CD4-positive, alpha-beta T cell treated with Interleukin-4 for 1 hour (primary cell): ENCODE measurements at places on chromosomes 3 and 15.

DNA sequence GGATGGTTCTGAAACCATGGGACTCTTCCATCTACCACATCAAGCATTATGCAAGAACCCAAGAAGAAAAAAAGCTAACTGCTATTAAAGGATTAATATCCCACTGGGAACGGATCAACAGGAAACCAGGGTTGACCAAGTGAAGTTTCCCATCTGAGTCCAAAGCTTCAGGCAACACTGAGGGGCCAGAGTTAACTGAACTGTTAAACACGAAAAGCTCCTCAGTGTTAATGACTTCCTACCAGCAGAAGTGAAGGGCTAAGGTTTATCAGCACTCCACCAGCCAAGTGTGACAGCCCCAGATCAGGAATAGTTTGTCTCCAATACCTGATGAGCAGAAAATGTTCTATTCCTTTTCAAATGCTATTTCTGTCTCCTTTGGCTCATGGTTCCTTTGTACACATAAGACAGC is 36.7 kb downstream of the PTPN9 start:
- no peak for DNase-seq

- DNase-seq = no peak
Observed at GRCh38 chr15:83592370-83593040, 61.4 kb upstream of the ADAMTSL3 start.

DNA sequence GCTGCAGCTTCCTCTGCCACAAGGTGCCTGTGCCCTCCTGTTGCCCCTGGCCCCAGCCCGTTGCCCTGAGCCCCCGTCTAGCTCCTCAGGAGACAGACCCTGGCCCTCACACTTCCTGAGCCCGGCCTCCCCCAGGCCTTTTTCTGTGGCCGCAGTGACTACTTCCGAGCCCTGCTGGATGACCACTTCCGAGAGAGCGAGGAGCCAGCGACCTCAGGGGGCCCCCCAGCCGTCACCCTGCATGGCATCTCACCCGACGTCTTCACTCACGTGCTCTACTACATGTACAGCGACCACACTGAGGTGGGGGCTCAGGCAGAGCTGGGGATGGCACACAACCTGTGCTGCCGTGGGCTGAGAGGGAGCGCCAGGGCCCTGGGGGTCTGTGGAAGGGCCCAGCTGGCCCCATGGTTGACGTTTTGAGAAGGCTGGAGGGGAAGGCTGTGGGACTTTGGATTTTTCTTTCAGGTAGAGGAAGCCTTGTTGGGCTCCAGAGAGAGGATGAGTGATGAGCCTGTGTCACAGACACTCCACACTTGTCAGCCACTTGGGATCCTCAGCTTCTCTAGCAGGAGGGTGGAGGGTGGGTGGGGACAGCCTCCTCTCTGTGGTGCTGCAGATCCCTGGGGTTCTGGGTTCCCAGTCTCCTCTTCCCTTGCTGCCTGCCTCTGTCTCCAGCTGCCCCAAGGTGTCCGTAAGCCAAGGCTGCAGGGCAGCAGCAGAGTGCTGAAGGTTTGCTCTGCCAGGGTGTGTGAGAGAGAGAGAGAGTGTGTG is 5.0 kb downstream of the ABTB1 start:
- DNase-seq = peak; percentile 10

GRCh38 chr3:46135475-46135874 is 72.6 kb downstream of the CCR1 start:
- DNase-seq = no peak

GRCh38 chr3:156189927-156190326 is 69.5 kb downstream of the KCNAB1 start:
- DNase-seq = no peak

- no peak for DNase-seq
Observed at GRCh38 chr15:39552556-39552955, 28.3 kb upstream of the THBS1 start.

DNA sequence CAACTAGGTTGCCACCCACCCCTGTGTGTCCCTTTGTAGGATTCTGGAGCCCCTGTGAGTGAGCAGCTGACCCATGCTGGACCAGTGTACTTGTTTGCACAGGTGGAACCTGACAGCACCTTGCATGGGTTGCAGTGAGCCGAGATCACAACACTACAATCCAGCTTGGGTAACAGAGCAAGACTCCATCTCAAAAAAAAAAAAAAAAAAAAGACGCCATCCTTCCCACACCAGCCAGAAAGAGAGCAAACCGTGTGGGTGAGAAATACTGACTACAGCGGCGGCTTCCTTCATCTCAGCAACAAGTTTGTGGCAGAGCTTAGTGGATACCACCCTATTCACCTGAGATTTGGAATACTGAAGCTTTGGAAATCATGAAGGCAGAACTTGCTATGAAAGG is 746 bp upstream of the CD80 start:
- no peak for DNase-seq

GRCh38 chr15:68875377-68876116 is 54.8 kb upstream of the SPESP1 start:
- DNase-seq = peak; percentile 86

DNA sequence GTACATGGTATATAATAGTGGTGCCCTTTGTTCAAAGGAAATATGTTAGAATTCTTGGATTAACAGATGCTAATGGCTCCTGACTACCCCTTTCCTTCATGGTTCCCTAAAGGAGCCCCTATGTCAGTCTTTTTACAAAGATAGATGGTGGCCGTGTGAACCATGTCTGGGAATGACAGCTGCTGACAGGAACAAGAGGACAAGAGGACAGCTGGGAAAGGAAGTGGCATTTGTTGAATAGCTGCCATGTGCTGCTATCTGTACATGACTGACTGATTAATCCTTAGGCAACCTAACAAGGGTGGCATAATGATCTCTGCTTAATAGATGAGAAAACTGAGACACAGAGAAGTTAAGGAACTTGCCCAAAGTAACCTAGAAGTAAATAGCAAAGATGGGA is 321.7 kb downstream of the ZNF621 start:
- no peak for DNase-seq

DNA sequence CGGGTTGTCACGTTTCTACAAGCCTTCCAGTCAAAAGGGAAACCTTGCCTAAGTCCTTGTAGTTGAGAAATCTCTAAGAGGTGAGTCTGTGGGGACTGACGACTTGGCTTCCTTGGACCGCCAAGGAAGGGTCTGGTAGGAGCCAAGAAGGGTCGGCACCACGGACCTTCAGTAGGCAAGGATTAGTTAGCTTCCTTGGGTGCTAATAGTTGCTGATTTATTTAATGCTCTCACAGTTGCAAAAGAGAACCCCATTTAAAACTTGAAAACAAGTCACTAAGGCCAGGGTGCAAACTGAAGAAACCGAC is 361 bp upstream of the LCMT2 start:
- no peak for DNase-seq

GRCh38 chr3:166499636-166500035 is 662.4 kb upstream of the BCHE start:
- DNase-seq = no peak

GRCh38 chr3:148208975-148209374 is 488.7 kb upstream of the AGTR1 start:
- DNase-seq = no peak

GRCh38 chr3:150022381-150023238 is 51.9 kb upstream of the PFN2 start:
- no peak for DNase-seq

- DNase-seq = no peak
Observed at GRCh38 chr3:81530180-81530939, 231.1 kb downstream of the GBE1 start.

DNA sequence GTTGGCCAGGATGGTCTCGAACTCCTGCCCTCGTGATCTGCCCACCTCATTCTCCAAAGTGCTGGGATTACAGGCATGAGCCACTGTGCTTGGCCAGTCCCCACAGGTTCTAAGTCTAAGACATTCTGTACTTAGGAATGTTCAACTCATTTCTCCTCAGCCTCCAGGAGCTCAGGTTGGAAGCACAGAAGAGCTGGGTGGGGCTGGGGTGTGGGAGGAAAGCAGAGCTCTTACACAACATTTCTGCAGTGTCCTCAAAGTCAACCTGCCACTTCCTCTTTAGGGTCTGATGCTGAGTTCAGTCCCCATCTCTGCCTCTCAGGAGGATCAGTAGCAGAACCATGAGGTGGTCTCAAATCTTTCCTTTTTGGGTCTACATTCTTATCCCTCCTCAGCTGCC is 75.5 kb downstream of the MRPL46 start:
- DNase-seq = no peak

- peak; percentile 67 for DNase-seq
Observed at GRCh38 chr3:172134352-172134751, 95.0 kb downstream of the FNDC3B start.

DNA sequence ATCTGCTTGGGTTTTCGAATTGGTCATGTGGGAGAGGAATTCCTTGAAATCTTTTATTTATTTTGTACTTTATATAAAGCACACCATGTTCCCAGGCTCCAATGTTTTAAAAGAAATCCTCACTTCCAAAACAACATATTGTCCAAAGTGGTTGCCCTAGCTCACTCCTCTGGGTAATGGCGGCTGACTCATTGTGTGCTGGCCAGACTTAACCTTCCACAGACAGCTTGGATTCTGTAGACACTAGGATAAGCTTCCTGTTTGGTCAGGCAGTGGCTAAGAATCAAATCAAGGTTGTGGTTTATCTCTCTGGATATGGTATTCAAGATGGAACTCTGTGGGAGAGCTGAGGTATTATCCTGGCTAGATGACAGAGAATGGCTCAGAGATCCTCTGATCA is 55.8 kb upstream of the FAM98B start:
- DNase-seq = no peak

GRCh38 chr3:126847061-126847460 is 135.9 kb upstream of the PLXNA1 start:
- no peak for DNase-seq

DNA sequence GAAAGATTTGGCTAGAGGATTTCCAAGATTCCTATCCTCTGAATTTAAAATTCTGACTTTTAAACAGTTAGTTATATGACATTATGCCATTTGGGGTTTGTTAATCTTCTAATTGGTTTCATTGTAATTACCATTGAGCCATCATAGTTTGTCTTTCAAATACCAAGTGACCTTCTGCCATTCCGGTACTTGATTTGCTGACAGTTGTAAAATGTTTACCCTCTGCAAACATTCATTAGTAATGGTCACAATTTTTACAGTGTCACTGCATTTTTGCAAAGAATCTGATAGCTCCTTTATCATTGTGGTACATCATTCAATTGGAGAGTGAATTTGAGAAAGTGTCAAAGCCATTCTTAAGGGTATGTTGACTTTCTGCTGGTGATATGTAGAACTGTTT is 645.0 kb upstream of the TBL1XR1 start:
- no peak for DNase-seq

DNA sequence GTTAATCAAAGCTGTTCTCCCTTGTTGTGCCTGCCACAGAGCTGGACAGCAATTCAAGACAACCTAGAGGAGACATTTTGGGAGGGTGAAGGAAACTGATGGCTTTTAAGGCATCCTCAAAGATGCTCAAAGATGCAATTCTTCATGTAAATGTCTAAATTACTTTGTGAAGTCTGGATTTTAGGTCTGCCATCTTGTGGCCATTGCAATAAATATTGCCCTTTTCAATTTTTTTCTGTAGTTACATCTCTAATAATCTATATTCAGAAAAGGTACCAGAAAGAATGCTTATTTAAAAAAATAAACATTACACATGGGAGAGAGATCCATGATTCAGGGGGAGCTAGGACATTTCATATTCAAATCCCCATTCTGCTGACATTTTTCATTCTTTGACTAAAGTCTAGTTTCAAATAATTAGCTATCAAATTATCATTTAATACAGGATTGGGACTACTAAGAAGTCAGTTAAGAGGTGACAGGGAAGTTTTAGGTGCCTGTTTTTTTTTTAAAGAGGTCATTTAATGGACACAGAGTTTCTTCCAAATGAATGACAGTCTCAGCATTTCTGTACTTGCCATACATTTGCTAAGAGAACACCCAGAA is 259.8 kb upstream of the WNT5A start:
- DNase-seq = no peak

DNA sequence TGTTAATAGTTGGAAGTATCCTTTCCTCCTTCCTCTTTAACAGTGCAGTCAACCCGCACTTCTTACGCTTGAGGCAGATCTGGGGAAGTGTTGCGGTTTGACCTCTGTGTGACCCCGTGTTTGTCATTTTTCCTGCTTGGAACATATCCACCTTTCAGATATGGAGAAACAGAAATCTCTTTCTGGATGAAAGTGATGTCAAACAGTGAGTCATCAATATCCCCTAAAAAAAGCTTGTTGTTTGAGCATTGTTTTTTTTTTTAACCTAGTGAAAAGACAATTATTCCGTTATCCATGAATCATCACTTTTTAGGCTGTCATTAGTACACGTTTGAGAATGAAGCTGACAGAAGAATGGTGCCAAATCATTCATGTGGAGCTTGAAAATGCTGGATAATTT is 293.7 kb downstream of the ARPP21 start:
- DNase-seq = peak; percentile 19

DNA sequence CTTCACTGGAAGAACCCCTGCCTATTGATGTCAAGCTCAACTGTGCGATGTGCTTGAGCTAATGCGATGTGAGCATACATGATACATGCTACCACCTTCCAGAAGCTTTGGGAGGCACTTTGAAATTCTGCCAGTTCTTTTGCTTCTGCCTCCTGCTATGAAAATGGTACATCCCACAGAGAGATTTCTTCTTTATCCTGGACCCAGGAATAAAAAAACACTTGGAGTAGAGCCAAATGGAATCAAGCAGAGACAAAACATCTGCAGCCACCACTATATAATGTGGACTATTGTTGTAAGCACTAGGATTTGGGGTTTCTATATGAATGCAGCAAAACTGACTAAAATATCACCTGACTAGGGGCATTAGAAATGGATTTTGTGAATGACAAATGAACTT is 119.9 kb upstream of the GAP43 start:
- no peak for DNase-seq

DNA sequence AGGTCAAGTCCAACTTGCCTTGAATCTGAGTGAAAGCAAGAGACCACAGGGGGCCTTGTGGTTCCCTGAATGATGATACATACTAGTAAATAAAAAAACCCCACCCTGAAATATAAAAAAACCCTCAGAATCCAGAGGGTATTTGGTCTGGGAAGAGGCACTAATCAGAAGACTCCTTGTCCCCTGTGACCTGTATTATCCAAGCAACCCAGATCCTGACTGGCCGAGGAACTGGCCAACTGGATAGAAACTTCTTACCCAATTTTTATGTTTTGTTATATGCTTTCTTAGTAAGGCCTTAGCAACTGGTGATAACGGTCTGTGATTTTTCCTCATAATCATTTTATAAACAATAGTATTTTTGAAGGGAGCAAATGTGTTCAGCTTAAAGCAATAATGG is 17.5 kb downstream of the ABI3BP start:
- no peak for DNase-seq

DNA sequence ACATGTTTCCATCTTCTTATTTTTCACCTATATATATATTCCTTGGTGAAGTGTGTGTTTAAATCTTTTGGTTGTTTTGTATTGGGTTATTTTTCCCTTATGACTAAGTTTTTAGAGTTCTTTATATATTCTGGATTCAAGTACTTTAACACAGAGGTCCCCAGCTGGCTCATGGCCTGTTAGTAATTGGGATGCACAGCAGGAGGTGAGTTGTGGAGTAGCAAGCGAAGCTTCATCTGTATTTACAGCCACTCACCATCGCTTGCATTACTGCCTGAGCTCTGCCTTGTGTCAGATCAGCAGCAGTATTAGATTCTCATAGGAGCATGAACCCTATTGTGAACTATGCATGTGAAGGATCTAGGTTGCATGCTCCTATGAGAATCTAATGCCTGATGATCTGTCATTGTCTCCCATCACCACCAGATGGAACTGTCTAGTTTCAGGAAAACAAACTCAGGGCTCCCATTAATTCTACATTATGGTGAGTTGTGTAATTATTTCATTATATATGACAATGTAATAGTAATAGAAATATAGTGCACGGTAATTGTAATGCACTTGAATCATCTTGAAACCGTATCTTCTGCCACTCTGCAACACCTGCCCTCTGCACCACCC is 151.6 kb downstream of the RSRC1 start:
- DNase-seq = no peak
